ENCODE measurements at places on chromosomes 13 and 19.
A peak's percentile ranks its signal among the peaks of the same experiment; 100 is the strongest.

DNA sequence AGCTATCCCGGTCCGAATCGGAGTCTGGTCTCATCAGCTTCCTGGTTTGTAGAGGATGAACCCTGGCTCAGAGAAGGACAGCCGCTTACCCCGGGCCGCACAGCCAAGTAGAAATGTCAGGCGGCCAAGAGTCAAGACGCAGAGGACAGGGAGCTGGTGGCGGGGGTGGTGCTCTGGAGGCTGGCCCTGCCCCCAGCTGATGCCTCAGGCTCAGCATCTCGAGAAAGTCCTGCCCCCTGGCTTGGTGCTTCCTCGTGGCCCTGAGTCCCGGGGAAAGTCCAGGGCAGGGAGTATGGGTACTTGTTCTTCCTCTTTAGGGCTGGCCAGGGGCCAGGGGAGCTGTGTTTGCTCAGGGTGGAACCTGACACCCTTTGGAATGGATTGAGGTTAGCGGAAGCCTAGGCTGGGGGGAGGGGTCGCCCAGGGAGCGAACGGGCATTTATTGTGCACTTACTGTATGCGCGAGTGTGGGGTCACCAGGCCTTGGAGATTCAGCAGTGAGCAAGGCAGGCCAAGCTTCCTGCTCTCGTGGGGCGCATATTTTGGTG lies 2.2 kb downstream of the TJP3 start:
- DNase-seq = no peak

- DNase-seq = peak; percentile 50
Observed at GRCh38 chr19:53158119-53158656, 665 bp downstream of the ZNF347 start.

- DNase-seq = no peak
Observed at GRCh38 chr19:16372065-16372915, 47.7 kb downstream of the KLF2 start.

DNA sequence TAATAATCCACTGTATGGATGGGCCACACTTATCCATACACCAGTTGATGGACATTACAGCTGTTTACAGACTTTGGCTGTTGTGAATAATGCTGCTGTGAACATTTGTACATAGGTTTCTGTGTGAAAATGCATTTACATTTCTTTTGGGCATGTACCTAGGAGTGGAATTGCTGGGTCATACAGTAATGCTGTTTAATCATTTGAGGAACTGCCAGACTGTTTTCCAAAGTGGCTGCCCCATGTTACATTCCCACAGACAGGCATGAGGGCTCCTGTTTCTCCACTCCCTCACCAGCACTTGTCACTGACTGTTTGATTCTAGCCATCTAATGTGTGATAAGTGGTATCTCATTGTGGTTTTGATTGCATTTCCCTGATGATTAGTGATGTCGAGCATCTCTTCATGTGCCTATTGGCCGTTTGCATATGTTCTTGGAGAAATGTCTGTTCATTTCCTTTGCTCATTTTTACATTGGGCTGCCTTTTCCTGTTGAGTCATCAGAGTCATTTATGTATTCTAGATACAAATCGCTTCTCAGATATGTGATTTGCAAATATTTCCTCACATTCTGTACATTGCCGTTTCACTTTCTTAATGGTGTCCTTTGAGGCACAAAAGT lies 12.8 kb downstream of the TMEM255B start:
- DNase-seq = no peak

- no peak for DNase-seq
Observed at GRCh38 chr13:98559169-98559568, 17.7 kb downstream of the STK24 start.

- no peak for DNase-seq
Observed at GRCh38 chr19:10020851-10021250, 7.6 kb downstream of the RDH8 start.

DNA sequence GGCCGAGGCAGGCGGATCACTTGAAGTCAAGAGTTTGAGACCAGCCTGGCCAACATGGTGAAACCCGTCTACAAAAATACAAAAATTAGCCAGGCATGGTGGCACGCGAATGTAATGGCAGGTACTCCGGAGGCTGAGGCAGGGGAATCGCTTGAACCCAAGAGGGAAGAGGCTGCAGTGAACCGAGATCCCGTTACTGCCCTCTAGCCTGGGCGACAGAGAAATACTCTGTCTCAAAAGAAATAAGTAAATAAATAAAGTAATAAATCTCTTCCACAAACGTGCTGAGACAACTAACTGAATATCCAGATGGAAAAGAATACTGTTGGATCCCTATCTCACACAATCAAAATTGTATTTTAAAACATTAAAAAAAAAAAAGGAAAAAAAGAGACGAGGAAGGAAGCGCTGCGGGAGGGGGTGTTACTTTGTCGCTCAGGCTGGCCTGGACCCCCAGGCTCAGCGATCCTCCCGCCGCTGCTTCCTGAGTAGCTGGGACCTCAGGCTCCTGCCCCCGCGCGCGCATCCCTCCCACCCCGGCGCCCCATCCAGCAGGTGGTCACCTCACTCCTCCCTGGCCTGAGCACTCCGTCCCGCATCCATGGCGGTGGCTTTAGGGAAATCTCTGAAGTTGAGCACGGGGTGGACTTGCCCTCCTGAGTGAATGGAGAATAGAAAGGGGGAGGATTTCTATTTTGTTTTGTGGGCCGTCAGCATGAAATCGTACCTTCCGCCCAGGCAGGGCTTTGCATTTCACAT lies 628 bp upstream of the ZNF813 start:
- peak; percentile 23 for DNase-seq

DNA sequence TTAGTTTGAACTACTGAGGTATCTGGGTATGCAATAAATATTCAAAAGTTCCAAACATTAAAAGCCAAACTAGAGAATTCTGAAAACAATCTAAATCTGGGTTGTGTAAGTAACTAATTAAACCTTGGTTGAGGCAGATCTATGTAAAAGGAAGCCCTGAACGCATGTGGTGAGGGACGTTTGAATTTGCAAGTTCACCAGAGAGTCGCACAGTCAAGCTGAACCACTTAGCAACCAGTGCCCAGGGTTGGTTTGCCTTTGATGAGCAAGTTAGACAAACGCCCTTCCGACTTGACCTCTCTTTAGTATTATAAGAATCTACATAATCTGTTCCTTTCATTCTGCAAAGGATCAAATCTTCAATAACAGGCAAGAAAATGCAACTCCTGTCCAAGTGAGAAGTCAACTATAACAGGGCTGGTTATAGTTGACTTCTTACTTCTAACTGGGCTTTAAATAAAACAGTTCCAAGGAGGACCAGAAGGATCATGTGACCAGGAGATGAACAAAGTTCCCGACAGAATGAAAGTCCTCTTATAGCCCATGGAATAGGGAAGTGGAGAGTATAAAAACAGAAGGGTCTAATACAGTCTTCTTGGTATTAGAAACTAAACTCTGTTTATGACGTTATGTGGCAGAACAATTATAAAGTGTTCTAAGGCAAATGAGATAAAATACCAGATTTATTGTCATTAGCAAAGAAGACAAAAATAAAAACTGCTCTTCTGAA lies 40.6 kb downstream of the PHF11 start:
- no peak for DNase-seq

GRCh38 chr19:4567584-4568071 lies 8.1 kb upstream of the SEMA6B start:
- DNase-seq = peak; percentile 69

DNA sequence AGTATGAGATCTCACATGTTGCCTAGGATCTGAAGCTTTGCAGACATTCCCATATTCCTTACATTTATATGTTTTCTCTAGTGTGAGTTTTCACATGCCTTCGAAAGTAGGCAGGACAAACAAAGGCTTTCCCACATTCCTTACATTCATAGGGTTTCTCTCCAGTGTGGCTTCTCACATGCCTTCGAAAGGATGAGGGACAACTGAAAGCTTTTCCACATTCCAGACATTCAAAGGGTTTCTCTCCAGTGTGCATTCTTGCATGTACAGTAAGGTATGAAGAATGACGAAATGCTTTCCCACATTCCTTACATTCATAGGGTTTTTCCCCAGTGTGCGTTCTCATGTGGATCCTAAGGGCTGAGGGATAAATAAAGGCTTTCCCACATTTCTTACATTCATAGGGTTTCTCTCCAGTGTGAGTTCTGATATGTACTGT lies 14.2 kb downstream of the ZNF699 start:
- no peak for DNase-seq

DNA sequence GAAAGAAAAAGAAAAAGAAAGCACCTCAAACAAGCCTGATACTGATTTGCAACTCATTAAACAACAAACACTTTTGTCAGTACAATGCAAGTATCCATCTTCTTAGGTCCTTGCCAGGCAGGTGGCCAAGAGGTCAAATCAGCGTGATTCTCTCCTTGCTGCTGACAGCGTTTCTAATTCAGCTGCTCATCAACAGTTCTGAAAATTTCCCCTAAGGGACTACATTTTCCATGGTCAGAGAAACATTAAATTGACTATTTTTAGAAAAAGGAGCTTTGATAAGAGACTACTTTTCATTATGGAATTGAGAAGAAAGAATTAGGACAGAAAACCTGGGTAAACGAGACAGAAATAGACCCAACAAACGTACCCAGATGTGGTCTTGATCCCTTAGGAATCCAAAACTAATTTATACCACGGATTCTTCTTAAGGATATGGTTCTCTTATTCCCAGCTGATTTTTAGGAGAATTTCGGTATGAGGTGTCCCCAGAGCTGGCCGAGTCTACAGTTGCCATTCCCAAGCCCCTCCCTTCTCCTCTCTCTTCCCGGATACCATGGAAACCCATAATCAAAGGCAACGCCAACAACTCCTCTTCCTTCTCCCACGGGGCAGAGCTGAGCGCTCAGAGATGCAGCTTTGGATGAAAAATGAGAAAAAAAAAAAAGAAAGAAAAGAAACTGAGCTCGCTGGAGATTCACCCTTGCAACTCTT lies 29.5 kb upstream of the CEBPG start:
- DNase-seq = no peak

GRCh38 chr13:50463719-50464118 lies 379.8 kb downstream of the DLEU7 start:
- DNase-seq = no peak

DNA sequence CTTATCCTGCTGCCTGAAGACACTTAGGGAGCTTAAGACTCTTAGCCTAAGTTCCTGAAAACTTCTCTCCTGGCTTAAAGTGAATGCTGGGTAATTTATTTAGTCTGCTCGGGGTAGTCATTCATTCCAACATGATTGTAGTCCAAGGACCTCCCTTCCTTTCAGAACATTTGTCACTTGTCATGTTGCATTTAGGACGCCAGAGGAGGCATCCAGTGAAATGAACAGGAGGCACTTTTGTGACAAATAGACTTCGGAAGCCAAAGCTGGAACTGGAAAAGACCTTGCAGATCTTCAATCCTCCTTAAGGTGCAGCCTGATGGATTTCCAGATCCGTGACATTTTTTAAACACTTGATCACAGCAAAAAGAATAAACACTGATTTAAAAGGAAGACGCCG lies 95.1 kb downstream of the DNAJC15 start:
- DNase-seq = no peak

- DNase-seq = peak; percentile 48
Observed at GRCh38 chr13:24161010-24161775, 673 bp downstream of the SPATA13 start.

DNA sequence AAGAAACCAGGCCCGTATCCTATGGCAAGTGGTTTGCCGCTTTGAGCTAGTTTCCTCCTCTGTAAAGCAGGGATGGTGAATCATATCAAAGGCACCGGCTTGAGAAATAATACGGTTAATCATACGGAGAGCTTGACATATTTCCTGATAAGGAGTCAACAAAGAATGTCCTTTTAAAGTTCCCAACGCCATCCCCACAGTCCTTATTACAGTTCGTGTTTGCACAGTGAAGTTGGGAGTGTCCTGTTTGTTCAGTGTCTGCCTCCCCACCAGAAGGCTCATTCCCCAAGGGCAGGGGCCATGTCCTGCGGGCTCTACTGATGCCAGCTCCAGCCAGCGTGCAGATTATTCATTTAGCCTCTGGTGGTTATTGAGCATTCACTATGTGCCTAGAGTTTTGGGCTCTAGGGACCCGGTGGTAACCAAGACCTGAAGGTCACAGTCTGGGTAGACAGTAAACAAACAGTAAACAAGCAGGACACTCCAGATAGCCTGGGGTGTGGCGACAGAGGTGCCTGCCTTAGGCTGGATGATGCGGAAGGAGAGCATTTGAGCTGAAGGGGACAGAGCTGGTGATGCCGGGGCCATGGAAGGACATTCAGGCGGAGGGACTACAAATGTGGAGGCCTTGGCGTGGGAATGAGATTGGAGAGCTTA lies 6.3 kb downstream of the GRAMD1A start:
- DNase-seq = no peak

GRCh38 chr13:60627071-60627686 lies 230.2 kb downstream of the TDRD3 start:
- DNase-seq = peak; percentile 53

DNA sequence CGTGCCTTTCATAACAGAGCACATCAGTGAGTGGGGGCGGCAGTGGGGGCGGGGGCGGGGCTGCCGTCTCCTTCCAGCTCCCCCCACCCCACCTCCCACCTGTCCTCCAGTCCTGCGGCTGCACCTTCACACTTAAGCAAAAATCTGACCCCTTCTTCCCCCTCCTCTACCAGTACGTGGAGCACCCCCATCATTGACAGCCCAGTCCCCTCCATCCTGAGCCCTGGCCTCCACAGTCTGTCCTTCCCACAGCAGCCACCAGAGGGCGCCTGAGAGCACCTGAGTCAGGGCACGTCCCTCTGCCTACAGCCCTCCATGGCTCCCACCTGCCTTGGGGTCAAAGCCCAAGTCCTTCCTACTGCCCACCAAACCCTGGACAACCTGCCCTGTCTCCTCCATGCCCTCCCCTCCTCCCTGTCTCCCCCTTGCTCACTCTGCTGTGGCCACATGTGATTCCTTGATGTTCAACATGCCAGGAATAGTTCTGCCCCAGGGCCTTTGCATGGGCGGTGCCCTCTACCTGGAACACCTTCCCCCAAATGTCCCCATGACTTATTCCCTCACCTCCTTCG lies 4.0 kb downstream of the EBI3 start:
- DNase-seq = no peak

DNA sequence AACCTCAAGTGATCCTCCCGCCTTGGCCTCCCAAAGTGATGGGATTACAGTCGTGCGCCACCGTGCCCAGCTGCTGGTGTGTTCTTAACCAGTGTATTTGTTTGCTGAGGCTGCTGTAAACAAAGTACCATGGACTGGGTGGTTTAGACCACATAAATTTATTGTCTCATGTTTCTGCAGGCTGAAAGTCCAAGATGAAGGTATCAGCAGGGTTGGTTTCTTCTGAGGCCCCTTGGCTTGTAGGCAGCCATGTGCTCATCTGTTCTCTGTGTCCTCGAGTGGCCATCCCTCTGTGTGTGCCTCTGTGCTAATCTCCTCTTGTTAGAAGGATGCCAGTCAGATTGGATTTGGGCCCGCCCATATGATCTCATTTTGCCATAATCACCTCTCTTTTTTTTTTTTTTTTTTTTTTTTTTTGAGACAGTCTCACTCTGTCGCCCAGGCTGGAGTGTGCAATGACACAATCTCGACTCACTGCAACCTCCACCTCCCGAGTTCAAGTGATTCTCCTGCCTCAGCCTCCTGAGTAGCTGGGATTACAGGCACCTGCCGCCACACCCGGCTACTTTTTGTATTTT lies 31.8 kb downstream of the PEX11G start:
- no peak for DNase-seq

DNA sequence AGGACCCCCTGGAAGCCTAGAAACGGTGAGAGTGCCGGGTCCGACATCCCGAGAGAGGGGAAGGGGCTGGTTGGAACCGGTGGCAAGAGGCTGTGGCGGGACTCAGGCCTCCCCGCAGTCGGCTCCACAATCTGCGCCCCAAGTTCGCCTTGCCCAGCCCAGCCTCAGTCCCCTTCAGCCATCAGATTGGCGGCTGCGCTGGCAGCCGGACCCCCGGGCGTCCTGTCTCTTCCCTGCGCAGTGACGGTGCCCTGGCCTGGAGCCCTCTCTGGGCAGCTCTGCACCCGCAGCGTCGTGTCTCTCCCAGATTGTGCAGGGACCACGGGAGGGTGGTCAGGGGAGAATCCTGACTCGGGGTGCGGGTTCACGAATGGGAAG lies 315 bp downstream of the ZNF492 start:
- DNase-seq = no peak
